ENCODE measurements at places on chromosomes 6 and 20.
A peak's percentile ranks its signal among the peaks of the same experiment; 100 is the strongest.

- DNase-seq, result no peak
These were observed 36.7 kb downstream of the MARCKS start for GRCh38 chr6:113893866-113894265.

DNA sequence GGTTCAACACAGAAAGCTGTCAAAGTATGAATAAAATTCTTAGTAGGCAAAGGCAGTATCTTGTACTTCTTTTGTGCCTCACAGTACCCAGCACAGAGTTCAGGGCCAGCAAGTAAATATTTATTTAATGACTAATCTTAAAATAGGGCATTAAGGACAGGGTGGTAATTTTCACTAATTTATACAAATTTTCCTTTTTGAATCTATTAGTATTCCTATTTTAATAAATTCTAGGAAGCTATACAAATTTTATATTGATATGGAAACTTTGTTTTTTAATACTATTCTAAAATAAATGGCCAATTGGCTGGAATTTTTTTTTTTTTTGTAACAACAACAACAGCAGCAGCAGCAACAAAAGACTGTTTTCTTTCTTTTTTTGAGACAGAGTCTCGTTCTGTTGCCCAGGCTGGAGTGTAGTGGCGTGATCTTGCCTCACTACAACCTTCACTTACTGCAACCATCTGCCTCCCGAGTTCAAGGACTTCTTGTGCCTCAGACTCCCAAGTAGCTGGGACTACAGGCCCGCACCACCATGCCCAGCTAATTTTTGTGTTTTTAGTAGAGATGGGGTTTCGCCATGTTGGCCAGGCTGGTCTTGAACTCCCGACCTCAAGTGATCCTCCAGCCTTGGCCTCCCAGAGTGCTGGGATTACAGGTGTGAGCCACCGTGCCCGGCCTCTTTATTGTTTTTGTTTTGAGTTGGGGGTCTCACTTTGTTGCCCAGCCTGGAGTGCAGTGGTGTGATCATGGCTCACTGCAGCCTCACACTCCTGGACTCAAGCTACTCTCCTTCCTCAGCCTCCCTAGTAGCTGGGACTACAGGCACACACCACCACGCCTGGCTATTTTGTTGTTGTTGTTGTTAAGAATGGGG is 85.2 kb downstream of the FKBP5 start:
- DNase-seq, result no peak

DNA sequence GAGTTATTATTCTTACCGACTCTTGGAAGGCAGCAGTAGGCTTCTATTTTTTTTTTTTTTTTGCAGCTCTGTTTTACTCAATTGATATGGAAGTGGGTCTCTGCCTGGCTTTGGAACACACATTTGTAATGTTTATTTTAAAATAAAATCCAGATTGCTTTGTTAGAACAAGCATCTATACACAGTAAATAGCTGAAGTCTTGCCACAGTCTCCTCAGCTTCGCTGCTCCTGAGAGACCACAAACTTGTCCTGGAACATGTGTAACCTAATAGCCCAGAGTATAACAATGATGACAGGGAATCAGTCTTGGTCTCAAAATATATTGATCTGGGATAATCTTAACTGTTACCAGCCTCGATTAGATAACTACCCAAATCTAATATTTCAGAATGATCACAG is 299.8 kb upstream of the NOX3 start:
- no peak for DNase-seq

DNA sequence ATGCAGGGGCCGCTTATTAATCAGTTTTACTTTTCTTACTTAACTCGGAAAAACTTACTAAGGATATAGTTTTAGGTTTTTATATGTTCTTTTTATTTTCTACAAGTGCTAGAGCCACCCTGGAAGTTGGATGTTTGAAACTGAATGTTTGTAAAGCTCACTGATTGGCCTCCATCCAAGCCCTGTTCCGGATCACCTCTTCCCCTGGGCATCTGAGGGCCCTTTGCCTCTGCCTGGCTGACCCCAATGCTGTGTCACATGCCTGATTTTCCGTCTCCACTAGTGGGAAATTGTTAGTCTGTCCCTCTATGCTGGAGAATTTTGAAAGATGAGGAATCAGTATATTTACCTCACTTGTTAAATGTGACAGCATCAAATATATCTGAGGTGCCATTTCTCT is 79.3 kb downstream of the SLC35F1 start:
- no peak for DNase-seq

DNA sequence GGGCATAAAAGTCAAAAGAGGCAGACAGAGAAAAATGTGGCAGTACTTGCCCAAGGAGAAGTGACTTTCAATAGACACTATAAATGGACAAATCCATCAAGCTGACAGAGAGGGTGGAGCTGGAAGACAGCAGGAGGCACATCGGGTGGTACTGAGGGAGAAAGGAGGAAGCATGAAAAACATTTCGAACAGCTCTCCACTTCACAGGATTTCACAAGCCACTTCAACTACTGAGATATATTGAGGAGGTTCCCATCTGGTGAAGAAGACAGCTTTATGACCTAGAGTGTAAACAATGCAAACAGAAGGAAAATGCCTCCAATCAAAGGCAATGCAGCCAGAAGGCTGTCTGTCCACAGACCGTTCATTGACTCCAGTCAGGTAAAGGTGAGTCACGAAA is 259.4 kb upstream of the ECI2 start:
- no peak for DNase-seq

DNA sequence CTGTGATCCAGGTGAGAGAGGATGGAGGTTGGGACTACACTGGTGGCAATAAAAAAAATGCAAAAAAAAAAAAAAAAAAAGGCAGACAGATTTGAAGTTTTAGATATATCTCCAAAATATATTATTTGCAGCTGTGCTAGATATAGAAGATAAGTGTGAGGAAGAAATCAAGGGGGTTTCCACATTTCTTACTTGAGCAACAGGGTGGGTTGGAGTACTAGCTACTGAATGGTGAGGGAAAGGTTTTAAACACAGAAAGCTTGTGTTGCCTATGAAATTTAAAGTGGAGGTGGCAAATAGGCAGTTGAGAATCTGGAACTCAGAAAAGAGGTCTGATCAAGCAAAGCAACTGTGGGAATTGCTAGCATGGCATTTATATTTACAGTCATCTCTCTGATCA is 59.9 kb upstream of the GNRH2 start:
- no peak for DNase-seq

- DNase-seq, result no peak
These were observed 11.7 kb downstream of the OSER1 start for GRCh38 chr20:44198872-44199271.

DNA sequence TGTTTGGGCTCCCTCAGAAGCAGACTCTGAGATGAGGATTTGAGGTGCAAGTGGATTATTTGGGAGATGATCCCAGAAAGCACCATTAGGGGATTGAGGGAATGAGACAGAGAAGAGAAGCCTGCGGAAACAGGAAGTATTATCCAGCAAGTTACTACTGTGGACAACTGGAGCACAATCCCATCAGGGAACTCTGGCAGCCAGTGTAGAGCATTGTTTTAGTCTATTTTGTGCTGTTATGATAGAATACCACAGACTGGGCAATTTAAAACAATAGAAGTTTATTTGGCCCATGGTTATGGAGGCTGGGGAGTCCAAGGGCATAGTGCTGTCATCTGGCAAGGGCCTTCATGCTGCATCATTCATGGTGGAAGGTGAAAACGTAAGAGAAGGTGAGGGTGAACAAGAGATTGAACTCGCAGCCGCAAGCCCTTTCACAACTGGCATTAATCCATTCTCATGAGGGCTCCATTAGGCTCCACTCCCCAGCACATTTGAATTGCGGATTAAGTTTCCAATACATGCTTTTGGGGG is 43.5 kb upstream of the SLC9A8 start:
- no peak for DNase-seq

DNA sequence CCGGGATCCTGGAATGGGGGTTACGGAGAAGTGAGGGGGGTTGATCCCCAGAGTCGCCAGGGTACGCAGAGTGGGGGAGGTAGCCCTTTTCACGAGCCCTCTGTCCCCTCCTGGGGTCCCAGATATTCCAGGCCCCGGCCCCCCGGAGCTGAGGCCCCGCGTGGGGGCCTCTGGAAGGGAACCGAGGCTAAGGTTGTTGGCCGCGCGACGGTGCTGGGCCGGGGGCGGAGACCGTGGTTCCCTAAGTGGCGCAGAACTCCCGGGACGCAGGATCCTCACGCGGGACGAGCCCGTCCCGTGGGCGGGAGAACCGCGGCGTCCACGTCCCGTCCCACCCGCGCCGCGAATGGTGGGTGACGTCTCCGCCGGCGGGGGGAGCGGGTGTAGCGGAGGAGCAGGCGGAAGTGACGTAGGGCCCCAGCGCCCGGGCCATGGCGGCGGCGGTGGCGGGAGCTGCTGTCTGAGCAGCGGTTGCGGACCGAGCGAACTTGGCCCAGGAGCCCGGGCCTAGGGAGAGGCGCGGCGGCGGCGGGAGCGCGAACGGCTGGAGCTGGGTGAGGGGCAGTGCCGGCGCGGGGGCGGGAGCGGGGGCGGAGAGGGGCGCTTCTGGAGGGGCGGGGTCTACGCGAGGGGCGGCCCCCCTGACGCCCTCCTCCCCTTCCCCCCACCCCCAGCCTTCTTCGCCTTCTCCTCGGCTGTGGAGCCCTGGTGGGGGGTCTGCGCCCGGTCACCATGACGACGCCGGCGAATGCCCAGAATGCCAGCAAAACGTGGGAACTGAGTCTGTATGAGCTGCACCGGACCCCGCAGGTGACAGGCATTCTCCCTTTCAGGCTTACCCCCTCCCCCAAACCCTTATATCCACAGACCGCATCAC is at the start of gene RING1:
TSS of gene RING1 (plus strand) at position 410 of the 877 bp plus-strand sequence. CDS start at position 733, 323 bp downstream.
- DNase-seq, result peak; percentile 89

DNA sequence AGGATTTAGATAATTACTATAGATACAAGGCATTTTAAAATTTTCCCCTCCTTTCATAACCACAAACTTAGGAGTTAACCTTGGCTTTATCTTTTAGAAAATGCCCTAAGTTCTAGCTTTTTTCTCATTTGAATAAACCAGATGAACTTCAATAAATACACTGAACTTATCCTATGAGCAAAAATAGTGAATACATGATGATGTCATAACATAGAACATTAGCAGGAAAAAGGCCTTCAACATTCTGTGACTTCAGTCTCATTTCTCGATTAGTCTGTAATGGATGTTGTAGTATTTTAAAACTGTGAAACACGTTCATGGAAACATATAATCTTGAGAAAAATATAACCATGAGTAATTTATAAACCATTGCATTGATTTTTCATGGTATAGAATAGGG is 550.7 kb downstream of the PKHD1 start:
- DNase-seq, result no peak

- DNase-seq, result no peak
These were observed 65.8 kb downstream of the SYTL3 start for GRCh38 chr6:158715330-158716311.

DNA sequence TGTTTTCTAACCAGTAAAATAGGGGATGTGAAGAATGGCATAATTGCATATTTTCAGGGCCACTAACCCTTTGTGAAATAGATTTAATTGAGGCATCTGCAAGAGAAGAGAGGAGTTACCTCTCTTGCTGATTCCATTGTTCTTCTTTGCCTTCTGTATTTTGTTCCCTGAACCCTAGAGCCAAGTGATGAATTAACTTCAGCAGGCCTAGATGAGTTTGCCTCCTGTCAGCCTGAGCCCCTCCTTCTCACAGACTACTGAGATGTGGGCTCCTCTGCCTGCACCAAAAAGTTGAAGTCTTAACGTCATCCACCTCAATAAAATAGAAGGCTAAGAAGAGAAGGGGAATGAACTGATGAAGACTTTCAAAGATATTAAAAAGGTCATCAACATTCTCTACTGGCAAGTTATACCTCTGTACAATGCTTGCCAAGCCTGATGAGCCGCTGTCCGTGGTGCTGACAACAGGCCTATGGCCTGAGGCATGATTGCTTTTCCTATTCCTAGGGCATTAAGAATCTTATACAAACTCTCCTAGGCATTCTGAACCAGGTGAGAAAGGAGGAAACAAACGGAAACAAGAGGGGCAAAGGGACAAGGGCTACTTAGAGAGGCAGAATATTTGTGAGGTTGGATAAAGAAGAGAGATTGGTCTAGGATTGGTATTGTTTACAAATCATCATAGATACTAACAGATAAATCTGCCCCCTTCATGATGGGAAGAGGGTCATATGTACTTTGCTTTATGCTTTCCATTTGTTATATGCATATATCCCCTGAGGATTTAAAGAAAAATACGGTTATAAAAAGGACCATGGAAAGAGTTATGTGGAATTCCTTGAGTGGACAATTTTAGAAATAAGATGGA is 46.8 kb downstream of the CD24 start:
- DNase-seq, result peak; percentile 21

Measured in activated naive CD4-positive, alpha-beta T cell treated with anti-CD3 and anti-CD28 coated beads, Interleukin-2, amount 50 U/mL, for 16 hours (primary cell).